ENCODE measurements at places on chromosomes 3 and 15.

GRCh38 chr3:153052096-153052460 is 109.9 kb upstream of the RAP2B start:
- DNase-seq, result no peak

DNA sequence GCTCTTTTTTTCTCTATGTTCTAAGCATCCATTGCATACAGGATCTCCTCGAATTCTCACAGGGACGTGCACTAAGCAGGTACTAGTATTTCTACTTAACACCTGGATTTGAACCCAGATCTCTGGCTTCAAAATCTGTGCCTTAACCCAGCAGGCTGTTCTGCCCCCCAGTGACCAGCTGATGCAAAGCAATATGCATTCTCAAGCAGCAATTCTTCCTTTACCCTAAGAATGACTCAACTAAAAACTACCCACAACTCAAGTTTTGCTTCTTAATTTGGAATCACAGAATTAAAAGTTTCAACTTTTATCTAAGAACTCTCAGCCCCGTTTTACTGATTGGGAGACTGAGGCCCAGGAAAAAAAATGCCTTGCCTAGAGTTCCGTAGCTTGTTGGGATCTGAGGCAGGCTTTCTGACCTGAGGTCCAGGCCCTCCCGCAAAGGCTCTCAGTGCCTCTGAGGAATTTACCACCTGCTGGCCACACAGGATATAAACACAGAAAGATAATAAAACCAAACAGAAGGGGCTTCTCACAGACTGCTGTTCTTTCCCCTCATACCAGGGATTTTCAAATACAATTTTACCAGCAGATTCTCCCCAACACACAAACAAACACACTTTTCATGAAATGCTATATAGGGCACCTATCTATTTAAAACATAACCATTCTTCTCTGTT is 115.4 kb upstream of the RAD18 start:
- DNase-seq, result no peak

DNA sequence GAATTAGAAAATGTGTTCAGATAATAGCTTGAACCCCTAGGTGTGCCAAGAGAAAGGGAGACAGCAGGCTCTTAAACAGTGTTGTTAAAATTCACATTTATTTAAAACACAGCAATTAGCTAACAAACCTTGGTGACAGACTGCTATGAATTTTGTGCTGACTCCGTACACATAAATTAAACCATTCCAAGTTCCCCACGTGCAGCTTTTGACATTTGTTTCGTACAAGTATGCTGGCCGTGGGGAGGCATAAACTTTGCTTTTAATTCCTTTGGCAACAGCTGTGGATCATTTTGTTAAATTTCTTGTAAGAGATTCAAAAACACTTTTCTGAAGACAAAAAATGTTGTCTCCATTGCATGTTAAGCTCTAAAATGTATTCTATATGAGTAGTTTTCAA is 465.3 kb downstream of the FGF12 start:
- DNase-seq, result no peak

- no peak for DNase-seq
Observed at GRCh38 chr3:63952248-63952594, 40.0 kb upstream of the SCAANT1 start.

DNA sequence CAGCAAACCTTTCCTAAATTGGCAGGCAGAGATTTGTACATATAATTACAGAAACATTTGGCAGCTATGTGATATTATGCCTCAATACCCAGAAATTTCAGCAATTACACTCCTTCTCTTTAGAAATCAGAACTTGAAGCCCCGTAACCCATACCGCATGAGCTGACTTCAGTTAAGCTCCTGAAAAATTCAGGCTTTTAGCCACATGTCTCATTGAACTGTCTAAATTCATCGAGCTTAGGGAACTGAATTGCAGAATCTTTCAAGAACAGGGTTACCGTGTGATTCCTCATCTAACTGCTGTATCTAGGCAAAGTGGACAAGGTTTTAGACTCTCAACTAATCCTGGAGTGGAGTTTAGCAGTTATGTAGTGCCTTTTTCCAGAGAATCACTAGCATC is 333.0 kb downstream of the EPHA3 start:
- DNase-seq, result no peak

- no peak for DNase-seq
Observed at GRCh38 chr15:38508647-38509046, 54.7 kb downstream of the FAM98B start.

DNA sequence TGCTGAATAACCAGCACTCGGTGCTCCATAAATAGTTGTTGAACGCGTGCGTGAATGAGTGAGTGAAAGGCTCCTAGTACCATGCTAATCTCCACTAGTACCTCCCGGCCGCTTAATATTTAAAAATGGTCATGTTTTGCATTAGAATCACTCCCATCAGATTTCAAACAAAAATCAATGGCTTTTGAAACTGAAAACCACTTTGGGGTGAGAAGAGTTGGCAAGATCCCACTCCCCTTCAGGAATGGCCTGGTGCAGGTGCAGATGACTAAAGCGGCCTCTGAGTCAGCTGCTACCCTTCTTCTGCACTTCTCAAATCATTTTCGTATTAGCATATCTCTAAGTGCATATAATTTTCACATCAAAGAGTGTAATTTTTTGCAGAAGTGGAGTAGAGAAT is 425.3 kb upstream of the PROK2 start:
- DNase-seq, result no peak

DNA sequence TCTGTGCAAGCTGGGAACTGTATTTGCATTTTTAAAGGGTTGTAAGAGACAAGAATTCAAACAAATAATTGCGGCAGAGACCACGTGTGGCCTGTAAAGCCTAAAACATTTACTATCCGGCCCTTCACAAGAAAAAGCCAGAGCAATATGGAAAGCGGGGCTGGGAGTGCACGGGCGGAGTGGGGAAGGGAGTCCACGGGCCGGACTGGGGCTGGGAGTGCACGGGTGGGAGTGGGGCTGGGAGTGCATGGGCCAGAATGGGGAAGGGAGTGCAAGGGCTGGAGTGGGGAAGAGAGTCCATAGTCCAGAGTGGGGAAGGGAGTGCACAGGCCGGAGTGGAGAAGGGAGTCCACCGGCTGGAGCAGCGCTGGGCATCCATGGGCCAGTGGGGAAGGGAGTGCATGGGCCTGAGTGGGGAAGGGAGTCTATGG is 41.2 kb downstream of the KLF15 start:
- DNase-seq, result no peak

GRCh38 chr3:151016478-151016795 is 43.9 kb upstream of the CLRN1 start:
- no peak for DNase-seq

DNA sequence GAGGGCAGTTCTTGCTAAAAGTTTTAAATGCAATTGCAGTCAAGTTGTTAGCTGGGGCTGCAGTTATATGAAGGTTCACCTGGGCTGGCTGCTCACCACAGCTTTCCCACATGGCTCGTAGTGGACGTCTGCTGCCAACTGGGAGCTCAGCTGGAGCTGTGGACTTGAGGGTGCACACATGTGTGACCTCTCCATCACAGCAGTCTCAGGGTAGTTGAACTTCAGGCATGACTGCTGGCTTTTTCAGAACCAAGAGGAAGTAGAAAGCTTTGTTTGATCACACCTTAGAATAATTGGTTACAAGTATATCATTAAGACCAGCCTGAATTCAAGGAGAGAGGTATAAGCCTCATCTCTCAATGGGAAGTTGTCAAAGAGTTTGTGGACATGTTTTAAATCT is 74.1 kb downstream of the CHL1 start:
- DNase-seq, result no peak

DNA sequence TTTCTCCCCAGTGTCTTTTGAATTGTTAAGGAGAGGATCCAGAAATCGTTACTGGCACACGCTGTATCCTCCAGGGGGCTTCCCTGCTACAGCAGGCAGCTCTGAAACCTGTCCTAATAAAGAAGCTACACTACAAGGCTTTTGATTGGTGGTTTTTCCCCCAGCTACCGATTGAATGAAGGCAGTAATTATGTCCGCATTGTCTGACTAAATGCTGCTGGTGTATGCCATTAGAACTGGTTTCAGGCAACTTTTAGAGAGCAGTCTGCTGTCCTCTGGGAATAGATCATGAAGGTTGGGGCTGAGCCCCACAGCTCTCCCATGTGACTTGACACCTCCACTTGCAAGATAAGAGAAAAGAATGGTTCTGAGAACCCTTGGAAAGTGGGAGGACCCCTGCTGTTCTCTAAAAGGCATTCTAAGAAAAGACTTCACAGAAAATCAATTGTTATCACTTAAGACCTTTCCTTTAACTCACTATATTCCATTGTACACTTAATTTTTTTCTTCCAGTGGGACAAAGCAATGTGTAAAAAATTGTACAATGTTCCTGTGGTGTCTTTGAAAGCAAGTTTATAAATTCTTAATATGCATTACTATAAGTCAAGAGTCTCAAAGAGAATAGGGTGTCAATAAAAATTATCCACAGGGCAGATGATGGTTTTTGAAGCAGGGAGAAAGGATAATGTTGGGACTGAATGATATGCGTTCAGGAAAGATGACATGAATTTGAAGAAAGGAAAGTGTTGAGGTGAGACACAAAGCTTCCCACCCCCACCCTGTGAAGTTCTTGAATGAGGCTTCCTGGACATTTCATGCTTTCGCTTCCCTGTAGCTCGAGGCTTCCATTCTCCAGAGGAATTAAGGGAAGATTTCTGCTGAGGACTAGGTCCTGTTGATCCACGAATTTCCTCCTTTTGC is 53.0 kb upstream of the DAZL start:
- DNase-seq, result no peak

DNA sequence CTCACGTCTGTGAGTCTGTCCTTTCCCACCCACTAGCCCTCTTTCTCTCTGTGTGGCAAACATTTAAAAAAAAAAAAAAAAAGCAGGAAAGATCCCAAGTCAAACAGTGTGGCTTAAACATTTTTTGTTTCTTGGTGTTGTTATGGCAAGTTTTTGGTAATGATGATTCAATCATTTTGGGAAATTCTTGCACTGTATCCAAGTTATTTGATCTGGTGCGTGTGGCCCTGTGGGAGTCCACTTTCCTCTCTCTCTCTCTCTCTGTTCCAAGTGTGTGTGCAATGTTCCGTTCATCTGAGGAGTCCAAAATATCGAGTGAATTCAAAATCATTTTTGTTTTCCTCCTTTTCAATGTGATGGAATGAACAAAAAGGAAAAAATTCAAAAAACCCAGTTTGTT is 97.7 kb downstream of the GAP43 start:
- no peak for DNase-seq

DNA sequence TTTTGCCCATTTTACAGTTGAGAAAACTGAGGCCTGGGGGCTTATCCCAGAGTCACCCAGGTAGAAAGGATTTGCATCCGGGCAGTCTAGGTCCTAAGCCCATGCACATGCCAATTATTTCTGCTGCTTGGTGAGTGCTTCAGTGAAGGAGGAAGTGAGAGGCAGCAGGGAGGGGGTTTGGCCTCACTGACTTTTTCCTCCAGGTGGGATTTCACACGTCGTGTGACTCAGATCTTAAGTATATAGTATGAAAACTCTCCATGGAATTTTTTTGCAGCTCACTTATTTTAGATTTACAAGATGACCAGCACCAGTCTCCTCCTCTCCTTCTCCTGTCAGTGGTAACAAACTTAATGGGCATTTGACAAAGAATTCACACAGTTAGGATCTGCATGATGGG is 4.6 kb downstream of the ITGA11 start:
- DNase-seq, result no peak
